Activated CD8-positive, alpha-beta T cell treated with anti-CD3 and anti-CD28 coated beads for 36 hours (primary cell): ENCODE measurements at places on chromosomes 2 and 18.
A peak's percentile ranks its signal among the peaks of the same experiment; 100 is the strongest.

DNA sequence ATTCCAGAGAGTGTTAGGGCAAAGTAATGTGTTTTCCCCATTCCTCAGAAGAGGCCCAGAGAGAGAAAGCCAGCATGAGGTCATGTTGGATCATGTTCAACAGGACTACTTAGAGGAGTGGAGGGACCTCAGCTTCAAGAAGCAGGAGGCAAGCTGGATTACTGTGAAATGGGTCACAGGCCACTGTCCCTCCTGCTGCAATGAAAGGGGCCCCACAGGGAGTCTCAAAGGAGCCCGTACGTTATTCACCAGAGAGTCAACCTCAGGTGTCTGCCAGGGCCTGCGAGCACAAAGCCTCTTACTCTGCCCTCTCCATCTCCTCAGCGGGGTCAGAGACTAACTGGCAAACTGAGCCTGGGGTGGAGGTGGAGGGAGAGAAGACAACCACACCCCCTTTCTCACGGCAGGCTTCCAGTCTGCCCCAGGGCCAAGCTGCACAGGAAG is 27.2 kb upstream of the ACYP2 start:
- H3K27me3 ChIP-seq, result no peaks in the 10 kb centered on the region
- no peak for DNase-seq
- H3K36me3 ChIP-seq, result no peaks in the 10 kb centered on the region
- H3K27ac ChIP-seq, result no peak overlapping the region
- peaks cover 14% of the 10 kb centered on the region for H3K4me1 ChIP-seq

DNA sequence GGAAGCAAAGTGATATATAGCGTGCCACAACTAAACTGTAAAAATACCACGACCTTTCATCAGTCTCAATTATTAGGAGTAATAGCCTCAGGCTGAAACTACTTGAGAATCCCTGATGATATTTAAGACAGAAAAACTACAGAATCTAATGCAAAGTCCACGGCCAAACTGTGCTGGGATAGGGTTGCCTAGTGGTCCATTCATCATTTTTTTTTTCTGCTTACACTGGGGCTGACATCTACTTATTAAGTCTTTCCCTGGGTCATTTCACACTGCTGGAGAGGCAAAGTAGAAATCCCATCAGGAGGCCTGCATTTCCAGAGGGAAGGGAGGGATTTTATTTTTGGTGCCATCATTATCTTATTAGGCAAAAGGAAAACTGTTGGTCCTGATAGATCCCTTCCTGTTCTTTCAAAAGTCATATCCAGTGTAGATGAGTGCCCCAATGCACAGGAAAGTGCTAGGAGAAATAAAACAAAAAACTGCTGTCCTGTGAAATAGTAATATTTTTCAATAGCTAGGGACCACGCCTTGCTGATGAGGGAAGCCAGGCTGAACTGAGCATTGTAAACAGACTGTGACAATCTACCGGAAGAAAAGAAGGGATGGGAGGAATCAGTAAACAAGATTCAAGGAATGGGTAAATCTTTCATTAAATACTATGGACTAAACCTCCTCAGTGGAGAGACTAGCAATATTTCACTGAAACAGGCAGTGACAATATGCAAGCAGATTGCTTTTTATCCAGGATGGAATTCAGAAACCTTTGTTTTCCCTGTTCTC is 644.3 kb downstream of the IRS1 start:
- DNase-seq, result no peak
- H3K27me3 ChIP-seq, result peaks cover 12% of the 10 kb centered on the region
- H3K36me3 ChIP-seq, result no peaks in the 10 kb centered on the region
- H3K4me1 ChIP-seq, result no peaks in the 10 kb centered on the region
- H3K4me3 ChIP-seq, result no peak overlapping the region
- H3K27ac ChIP-seq, result no peak overlapping the region

- H3K36me3 ChIP-seq, result no peaks in the 10 kb centered on the region
- H3K4me1 ChIP-seq, result no peaks in the 10 kb centered on the region
- H3K4me3 ChIP-seq, result no peak overlapping the region
- DNase-seq, result no peak
- H3K27ac ChIP-seq, result no peak overlapping the region
These were observed 118.5 kb upstream of the TACR1 start for GRCh38 chr2:75317802-75318201.

DNA sequence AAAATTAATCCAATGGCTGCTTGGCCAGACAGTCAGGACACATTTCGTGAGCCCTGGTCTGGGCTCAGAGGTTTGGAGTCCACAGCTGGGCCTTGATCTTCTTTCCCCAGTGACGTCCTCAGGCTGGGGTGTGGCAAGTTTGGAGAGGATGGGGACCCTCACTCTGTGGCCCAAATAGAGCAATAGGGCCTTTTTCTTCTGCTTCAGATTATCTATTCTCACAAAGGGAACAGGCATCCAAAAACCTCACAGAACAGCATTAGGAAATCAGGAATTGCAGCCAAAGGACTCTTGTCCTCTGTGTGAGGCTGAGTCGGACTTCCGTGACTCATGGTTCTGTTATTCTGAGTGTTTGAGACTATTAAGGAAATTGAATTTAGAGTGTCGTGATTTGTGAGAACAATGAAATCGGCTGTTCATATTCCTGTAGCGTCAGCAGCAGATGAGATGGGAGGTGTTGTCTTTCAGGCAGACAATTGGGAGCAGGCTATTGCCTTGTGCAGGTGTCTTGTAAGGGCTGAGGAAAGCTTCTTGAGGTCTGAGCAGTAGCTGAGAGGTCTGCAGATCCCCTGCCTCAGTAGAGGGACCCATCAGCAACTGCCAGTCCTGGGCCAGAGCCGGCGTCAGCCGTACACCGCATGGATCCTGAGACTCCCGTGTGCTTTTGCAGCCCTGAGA is 113.8 kb downstream of the SH3RF3 start:
- no peak for DNase-seq
- H3K27ac ChIP-seq, result no peak overlapping the region
- no peaks in the 10 kb centered on the region for H3K36me3 ChIP-seq
- H3K27me3 ChIP-seq, result no peaks in the 10 kb centered on the region
- H3K4me1 ChIP-seq, result peaks cover 13% of the 10 kb centered on the region
- H3K4me3 ChIP-seq, result no peak overlapping the region

GRCh38 chr2:231246171-231246842 is 47.9 kb downstream of the ARMC9 start:
- no peaks in the 10 kb centered on the region for H3K36me3 ChIP-seq
- no peaks in the 10 kb centered on the region for H3K4me1 ChIP-seq
- no peaks in the 10 kb centered on the region for H3K27me3 ChIP-seq

DNA sequence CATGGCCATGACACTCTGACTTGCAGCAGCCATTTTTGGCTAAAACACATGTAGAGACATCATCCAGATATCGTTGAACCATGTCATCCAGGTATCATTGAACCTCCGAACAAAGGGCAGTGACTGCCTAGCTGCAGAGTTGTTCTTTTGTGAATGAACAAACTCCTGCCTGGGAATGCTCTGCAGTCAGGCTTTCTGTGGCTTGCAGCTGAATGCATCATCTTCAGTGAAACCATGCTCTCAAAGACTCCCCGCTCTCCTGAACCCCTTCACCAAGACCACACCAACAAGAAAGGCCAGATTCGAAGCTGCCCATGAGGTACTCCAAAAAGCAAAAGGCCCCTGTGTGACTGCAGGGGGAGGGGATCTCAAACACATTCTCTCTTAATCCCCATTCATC is 118.8 kb downstream of the ACTR3 start:
- no peak for DNase-seq
- no peak overlapping the region for H3K27ac ChIP-seq
- H3K36me3 ChIP-seq, result no peaks in the 10 kb centered on the region
- no peak overlapping the region for H3K4me3 ChIP-seq
- no peaks in the 10 kb centered on the region for H3K4me1 ChIP-seq

- no peaks in the 10 kb centered on the region for H3K4me1 ChIP-seq
- H3K27me3 ChIP-seq, result no peaks in the 10 kb centered on the region
- no peak overlapping the region for H3K27ac ChIP-seq
- no peak overlapping the region for H3K4me3 ChIP-seq
- DNase-seq, result no peak
These were observed 407.0 kb upstream of the CDH19 start for GRCh38 chr18:67010919-67011318.

DNA sequence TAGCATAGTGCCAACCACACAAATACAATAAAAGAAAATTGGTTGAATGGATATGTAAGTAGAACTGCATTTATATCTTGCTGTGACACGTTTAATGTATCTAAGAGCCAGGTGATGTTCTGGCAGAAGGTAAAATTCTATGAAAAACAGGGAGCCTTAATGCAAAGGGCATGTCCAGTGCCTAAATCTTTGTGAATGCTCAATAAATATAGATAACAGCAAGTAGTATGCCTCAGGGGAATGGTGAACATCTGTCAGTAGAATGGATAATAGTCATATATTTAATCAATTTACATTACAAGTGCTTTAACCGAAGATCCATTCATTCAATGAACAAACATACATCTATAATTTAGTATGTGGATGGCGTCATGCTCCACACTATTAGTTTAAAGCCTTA is 43.7 kb upstream of the NYAP2 start:
- no peak overlapping the region for H3K27ac ChIP-seq
- no peak for DNase-seq
- no peaks in the 10 kb centered on the region for H3K4me1 ChIP-seq
- H3K4me3 ChIP-seq, result no peak overlapping the region
- H3K27me3 ChIP-seq, result peaks cover 9% of the 10 kb centered on the region
- H3K36me3 ChIP-seq, result no peaks in the 10 kb centered on the region

DNA sequence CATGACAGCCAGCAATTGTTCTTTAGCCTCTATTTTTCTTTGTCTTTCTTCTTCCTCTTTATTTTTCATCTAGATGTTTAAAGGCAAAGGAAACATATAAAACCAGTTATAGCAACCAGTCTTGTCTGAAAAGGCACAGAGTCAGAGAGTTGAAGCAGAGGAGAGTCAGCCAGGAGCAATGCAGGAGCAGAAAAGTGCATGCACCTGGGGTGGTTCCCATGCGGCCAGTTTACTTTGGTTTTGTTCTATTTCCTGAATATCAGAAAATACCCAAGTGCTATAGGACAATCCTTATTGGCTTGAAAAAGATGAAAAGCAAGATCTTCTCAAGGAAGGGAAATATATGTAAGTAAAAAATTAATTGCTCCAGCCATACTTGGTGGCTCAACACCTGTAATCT is 44.9 kb downstream of the CFAP210 start:
- H3K4me3 ChIP-seq, result no peak overlapping the region
- no peaks in the 10 kb centered on the region for H3K36me3 ChIP-seq
- no peak for DNase-seq
- H3K27ac ChIP-seq, result no peak overlapping the region
- H3K4me1 ChIP-seq, result peaks cover 2% of the 10 kb centered on the region

DNA sequence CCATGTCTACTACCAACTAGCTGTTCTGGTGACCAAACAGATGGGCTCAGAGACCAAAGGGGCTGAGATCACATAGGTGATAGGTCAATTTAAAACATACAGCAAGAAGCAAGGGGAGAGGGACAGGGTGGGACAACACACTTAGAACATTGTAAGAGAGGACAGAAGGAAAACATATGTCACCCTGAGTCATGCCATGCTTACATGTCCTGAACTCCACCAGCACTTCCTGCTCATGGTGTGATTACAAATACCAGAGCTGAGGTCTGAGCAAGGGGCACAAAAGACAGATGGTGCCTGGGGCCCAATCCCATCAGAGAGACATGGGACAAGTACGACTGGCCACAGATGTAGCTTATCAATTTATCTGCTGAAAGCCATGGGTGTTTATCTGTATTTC is 28.7 kb upstream of the GALNT14 start:
- no peaks in the 10 kb centered on the region for H3K36me3 ChIP-seq
- no peak for DNase-seq
- no peaks in the 10 kb centered on the region for H3K4me1 ChIP-seq
- no peak overlapping the region for H3K4me3 ChIP-seq
- peaks cover 3% of the 10 kb centered on the region for H3K27me3 ChIP-seq

DNA sequence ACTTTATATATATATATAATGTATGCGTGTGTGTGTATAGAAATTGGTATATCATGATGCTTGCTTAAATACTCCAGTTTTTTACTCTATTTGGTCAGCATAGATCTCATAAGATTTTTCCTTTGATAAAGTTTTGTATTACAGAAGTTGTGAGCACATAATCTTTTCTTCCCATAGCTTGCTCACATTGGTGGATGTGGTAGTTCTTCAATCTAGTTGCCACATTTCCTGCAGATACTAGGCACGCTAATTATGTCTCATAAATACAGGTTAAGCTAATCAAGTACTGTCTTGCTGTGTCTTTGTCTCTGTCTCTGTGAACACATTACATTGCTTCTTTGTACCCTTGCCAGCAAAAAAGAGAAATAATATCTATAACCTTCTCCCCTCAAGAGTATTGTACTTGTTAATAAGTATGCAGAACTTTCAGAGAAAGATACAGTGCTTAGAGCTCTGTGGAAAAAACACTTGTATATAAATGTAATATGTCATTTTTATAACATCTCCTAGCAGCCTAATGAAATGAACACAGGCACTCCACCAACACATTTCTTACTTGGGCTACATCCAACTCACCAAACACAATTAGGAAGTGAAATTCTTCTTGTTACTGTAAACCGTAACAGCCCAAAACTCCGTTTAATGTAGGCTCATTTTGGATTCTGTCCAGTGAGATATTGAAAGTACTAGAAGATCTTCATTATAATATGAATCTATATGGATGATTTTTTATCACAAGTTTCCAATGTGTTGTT is 306.7 kb upstream of the SLC8A1 start:
- H3K36me3 ChIP-seq, result no peaks in the 10 kb centered on the region
- H3K4me3 ChIP-seq, result no peak overlapping the region
- DNase-seq, result no peak
- H3K27ac ChIP-seq, result no peak overlapping the region
- H3K4me1 ChIP-seq, result no peaks in the 10 kb centered on the region

- H3K27ac ChIP-seq, result no peak overlapping the region
- H3K36me3 ChIP-seq, result no peaks in the 10 kb centered on the region
- no peak for DNase-seq
- no peaks in the 10 kb centered on the region for H3K27me3 ChIP-seq
- H3K4me3 ChIP-seq, result no peak overlapping the region
- no peaks in the 10 kb centered on the region for H3K4me1 ChIP-seq
These were observed 225.5 kb upstream of the RBMS1 start for GRCh38 chr2:160719116-160719515.

- peak overlapping the region; percentile 22 for H3K4me3 ChIP-seq
- peaks cover 62% of the 10 kb centered on the region for H3K36me3 ChIP-seq
- no peaks in the 10 kb centered on the region for H3K27me3 ChIP-seq
- H3K4me1 ChIP-seq, result peaks cover 80% of the 10 kb centered on the region
These were observed 7.2 kb downstream of the ARHGAP25 start for GRCh38 chr2:68741805-68742306.

- no peaks in the 10 kb centered on the region for H3K4me1 ChIP-seq
- H3K4me3 ChIP-seq, result no peak overlapping the region
- no peak overlapping the region for H3K27ac ChIP-seq
- H3K36me3 ChIP-seq, result no peaks in the 10 kb centered on the region
- no peak for DNase-seq
- peaks cover 6% of the 10 kb centered on the region for H3K27me3 ChIP-seq
These were observed 151.1 kb downstream of the TMEM163 start for GRCh38 chr2:134567666-134568065.

DNA sequence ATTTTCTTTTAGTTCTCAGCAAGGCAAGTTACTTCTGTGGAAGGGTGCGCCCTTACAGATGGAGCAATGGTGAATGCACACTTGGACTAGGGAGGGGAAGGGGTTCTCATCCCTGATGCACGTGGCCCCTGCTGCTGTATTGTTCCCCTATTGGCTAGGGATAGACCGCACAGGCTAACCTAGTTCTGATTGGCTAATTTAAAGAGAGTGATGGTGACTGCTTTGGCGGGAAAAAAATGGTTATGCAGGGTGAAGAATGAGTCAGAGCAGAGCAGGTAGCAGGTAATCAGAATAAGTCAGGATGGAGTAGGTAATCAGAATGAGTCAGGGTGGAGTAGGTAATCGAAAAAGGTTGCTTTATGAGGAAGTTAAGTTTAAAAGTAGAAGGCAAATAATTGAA is 171.5 kb downstream of the MTCL1 start:
- DNase-seq, result no peak
- H3K36me3 ChIP-seq, result no peaks in the 10 kb centered on the region
- no peaks in the 10 kb centered on the region for H3K4me1 ChIP-seq
- H3K27ac ChIP-seq, result no peak overlapping the region
- H3K27me3 ChIP-seq, result peaks cover 5% of the 10 kb centered on the region
- no peak overlapping the region for H3K4me3 ChIP-seq
